ENCODE measurements at places on chromosomes 7 and 10.

- DNase-seq: peak; percentile 33
Measured at GRCh38 chr7:153381275-153382040, 621.9 kb downstream of the ACTR3B start.

DNA sequence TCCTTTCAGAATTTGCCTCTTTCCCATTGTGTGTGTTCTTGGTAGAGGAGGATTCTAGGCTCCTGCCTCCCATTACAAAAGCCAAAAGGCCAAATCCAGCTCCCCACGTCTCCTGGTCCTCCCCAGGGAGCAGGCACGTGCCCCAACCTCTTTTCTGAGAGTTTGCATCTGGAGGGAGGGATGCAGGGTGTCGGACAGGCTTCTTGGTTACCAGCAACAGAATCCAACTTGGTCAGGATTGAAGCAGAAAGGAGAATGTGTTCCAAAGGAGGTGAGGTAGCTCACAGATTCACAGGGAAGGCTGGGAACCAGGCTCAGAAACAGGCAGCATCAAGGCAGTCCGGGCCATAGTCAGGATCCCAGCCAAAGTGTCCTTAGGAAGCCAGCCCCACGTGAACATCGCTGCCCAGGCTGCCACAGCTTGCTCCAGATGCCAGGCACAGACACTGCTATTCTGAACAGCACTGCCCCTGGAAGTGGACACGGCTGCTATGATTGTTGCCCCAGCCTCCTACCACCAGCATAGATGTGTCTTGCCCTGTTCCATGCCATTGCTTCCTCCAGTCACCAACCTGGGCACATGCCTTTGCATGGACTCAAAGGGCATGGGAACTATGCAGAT lies 264.2 kb upstream of the ZMIZ1 start:
- peak; percentile 25 for DNase-seq

DNA sequence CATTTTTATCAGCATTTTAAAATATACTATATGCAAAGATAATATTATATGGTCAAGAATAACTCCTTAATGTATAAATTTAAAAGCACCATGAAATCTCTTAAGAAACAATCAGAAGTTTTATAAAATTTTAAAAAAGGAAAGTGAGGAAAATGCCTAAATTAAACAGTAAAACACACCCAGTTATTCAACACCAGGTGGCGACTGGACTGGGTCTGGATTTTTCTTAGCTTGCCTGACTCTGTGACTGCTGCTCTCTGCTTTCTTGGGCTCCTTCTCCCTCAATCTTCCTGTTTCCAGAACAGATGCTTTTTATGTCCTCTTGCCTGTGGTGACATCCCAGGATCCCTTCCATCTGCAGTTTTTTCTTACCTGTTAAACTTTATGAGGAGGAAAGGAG lies 200.3 kb downstream of the BICC1 start:
- no peak for DNase-seq

DNA sequence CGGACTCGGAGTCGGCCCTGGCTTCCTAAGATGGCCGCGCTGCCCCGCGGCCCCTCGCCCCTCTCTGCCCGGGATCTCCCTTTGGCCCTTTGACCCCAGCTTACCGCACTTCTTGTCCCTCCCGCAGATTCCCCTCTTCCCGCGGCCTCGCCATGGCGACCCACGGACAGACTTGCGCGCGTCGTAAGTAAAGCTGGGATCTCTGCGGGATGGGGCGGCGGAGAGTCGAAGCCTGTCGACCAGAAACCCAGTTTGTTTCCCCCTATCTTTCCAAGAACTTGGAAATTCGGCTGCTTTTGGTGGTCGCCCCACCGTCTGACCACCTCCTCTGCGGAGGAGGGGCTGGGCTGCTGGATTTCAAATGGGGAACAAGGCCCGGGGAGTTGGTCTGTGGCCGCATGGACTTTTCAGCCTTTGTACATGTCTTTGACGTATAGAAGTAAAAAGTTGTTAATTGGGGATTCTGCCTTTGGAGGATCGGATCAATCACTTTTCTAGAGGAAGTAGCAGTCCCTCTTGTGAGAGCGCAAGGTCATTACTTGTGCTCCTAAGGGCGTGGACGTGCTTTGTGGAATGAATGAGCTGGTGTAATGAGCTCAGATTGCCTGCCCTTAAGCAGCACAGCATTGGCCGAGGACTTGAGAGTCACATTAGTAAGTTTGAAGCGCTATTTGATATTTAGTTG lies 553 bp downstream of the VDAC2 start:
- no peak for DNase-seq

DNA sequence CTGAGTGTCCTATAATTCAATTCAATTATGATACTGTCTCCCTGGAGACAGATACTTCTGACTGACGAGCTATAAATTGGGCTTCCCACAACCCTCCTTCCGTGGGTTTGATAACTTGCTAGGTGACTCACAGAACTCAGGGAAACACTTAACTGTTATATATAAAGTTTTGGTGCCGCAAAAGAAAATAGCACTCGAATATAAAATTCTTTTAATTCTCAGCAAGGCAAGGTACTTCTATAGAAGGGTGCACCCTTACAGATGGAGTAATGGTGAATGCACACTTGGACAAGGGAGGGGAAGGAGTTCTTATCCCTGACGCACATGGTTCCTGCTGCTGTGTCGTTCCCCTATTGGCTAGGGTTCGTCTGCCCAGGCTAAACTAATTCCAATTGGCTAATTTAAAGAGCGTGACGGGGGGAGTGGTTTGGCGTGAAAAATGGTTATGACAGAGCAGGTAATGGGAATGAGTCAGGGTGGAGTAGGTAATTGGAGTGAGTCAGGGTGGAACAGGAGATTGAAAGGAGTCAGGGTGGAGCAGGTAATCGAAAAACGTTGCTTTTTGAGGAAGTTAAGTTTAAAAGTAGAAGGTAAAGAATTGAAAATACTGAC lies 20.8 kb upstream of the GHITM start:
- no peak for DNase-seq

- no peak for DNase-seq
Measured at GRCh38 chr7:82886324-82886723, 276.4 kb downstream of the PCLO start.

GRCh38 chr7:14841086-14841485 lies 61.5 kb downstream of the DGKB start:
- DNase-seq: no peak

- no peak for DNase-seq
Measured at GRCh38 chr10:10587744-10588393, 429.8 kb upstream of the CELF2 start.

DNA sequence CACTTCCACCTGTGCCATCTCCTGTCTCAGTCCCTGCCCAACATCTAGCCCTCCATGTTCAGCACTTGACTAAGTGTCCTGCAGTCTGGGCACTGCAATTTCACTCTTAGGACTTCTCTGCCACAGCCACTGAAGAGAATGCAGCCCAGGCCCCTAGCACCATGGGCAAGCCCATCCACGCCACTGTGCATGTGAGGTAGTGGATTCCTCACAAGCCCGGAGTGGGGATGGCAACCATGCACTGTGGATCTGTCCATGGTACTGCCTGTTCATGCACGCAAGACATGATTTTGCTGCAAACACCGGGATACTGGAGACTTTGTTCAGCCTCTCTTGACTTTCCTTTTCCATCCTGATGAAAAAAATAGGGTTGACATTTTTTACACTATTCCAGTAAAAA lies 12.3 kb downstream of the DDC start:
- no peak for DNase-seq

GRCh38 chr10:122374237-122374858 lies at the start of gene PLEKHA1:
Gene PLEKHA1, plus strand, starts transcription at chr10:122374708. Its CDS starts 18,493 bp downstream, at chr10:122393201.
- peak; percentile 96 for DNase-seq

DNA sequence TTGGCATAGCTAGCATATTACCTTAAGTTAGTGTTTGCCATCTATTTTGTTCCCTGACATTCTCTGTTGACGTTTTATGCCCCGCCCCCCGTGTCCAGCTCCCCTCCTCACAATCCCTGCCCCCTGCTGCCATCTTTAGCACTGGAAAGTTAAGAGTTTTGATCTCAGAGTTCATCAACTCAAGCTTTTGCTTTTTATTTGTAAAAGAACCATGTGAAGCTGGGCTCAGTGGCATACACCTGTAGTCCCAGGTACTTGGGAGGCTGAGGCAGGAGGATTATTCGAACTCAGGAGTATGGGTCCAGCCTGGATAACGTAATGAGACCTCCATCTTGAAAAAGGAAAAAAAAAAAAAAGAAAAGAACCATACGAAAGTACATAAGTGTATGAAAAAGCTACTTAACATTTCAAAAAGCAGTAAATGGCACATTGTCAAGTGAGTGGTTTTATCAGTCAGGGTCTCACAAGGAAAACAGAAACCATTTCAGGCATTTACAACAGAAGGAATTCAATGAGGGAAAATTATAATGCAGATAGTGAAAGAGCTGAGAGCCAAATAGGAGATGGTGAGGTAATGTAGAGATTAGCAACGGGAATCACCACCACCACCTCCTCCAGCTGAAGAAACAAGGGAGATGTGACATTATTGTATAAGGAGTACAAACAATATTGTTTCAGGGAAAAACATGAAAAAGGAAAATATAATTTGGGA lies 64.9 kb downstream of the MCU start:
- DNase-seq: no peak

- no peak for DNase-seq
Measured at GRCh38 chr7:12422554-12423320, 19.1 kb upstream of the VWDE start.

All from globus pallidus (tissue), 1 donor.